ENCODE measurements at places on chromosomes 2 and 18.

DNA sequence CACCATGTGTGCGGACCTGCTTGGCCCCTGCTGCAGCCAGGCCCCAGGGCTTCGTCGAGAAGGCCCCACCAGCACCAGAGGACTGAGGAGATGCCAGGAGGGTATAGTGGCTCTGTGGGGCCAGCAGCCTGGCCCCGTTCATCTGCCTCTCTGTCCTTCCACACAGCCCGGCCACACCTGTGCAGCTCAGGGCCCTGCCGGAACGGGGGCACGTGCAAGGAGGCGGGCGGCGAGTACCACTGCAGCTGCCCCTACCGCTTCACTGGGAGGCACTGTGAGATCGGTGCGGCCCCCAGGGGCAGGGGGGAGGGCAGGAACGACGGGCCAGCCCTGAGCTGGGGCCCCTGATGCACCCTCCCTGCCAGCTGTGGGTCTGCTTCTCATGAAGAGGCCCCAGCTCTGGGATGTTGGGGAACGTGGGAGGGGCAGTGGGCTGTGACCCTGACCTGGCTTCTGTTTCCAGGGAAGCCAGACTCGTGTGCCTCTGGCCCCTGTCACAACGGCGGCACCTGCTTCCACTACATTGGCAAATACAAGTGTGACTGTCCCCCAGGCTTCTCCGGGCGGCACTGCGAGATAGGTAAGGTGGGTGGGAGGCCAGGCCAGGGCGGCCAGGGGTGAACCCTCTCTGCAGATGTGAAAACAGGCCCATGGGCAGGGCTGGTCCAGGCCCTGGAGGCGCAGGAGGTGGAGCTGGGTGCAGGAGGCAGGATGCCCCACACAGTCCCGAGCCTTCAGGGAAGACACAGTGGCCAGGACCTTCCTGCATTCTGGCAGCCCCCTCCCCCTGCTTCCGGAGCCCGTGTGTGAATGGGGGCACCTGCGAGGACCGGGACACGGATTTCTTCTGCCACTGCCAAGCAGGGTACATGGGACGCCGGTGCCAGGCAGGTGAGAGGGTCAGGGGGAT, 50.3 kb downstream of the MTERF4 start:
- no peak for DNase-seq

- DNase-seq = no peak
Observed at GRCh38 chr2:65429786-65430602, 2.4 kb downstream of the SPRED2 start.

DNA sequence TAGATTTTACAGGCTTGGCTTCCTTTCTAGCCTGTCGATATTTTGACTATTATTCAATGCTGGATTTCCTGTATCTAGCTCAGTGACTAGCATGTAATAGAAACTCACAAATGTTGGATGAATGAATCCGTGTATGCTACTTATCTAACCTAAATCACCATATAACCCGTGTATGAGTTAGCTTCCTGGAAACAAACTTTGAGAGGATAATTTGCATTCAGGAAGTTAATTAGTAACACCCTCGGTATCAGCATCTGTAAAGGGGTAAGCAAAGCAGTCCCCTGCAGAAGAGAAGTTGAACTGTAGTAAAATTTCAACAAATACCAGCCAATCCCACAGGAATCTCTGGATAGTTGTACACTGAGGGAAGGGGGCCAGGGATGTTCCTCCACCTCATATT, 269.4 kb upstream of the LRATD1 start:
- no peak for DNase-seq

GRCh38 chr18:74595431-74595830, 2.2 kb upstream of the ZNF407 start:
- DNase-seq = no peak

Measured in CD8-positive, alpha-beta memory T cell (primary cell).